ENCODE measurements at places on chromosomes 11 and 22.

- DNase-seq: peak; percentile 27
These were observed 714 bp downstream of the SDF2L1 start for GRCh38 chr22:21642584-21643448.

DNA sequence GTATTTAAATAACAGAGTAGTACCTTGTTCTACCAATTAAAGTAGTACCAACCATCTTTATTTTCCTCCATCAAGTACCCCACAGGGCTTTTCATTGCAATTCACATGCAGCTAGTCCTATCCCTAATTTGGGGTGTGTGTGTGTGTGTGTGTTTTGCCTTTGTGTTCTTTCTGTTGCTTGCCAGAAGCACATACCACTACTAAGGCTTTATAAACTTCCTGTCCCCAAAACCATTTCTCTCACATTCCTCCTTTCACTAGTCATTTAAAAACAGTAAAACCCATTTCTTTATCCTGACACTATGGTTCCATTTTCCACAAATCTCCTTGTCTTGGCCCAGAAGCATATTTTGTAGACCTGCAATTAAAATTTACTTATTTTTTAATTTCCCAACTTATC is 54.6 kb downstream of the SLC36A4 start:
- DNase-seq: no peak

DNA sequence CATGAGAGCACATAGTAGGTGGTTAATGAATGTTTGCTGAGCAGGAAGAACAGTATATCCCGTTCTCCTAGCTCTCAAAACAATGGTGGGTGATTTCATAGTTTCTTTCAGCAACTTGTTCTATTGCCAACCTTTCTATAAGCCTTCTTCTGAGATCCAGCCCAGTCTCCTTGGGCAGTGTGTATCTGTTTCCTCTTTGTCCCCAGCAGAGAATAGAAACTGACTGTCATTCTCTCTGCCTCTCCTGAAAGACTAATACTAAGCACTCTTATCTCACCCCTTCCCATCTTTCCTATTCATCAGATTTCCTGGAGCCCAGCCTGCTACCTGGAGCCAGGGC is 272.9 kb downstream of the ST3GAL4 start:
- DNase-seq: no peak

DNA sequence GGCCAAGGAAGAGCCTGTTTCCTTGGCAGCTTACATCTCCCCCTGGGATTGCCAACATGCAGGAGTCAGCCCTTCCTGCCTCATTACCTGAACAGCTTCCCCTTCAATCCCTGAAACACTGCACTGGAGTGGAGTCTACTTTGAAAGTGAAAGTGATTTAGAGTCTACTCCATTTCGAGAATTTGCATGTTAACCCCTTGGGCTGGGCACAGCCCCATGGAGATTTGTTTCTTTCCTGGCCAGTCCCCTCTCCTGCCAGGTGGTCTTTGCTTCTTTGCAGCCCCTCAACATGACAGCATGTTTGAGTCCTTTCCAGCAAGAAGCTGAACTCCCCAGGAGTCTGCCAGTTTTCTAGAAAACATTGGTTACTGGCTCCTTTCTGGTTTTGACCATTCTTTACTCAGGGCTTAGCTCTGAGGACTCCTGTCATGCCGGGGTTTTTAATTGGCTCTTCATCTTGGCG is 59.9 kb downstream of the TRAF6 start:
- DNase-seq: no peak

DNA sequence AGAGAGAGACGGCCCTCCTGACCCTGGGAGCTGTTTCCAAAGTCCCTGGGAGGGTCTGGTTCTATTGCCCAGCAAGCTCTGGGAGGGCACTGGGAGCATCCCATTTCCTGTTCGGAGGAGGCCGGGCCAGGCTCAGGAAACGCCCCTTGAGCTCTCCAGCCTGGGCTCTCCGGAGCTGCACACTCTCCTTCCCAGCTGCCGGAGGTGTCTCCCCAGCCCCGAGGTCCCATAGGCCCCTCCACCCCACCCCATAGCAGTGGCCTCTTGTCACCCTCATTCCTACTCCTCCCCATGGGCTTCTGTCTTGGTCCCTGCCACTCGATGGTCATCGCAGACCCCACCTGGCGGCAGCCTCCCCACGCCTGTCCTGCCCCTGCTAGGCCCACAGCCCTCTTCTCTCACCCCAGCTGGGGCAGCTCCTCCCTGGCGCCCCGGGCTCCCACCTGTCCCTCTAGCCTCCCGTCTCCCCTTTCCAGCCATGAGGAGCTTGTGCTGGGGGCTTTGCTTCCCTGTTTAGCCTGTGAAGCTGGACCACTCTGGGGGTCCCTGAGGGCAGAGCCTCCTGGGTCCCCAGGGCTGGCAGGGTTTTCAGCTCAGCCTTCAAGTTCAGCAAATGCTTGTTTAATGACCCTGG is 2.8 kb downstream of the TSPAN32 start:
- DNase-seq: no peak

DNA sequence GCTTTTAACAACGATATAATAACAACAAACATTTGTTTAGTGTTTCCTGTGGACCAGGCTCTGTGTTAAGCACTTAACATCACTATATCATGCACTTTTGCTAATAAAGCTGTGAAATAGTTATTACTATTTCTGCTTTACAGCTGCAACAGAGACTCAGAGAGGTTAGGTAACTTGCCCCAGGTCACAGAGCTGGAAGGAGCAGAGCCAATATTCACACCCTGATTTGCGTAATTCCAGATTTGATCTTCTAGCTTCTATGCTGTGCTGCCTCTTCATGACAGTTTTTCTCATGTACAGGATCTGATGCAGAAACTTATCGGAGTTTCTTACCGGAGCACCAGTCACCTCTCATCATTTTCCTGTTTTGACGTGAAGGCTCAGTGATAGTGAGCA is 33.6 kb upstream of the EHF start:
- DNase-seq: no peak

DNA sequence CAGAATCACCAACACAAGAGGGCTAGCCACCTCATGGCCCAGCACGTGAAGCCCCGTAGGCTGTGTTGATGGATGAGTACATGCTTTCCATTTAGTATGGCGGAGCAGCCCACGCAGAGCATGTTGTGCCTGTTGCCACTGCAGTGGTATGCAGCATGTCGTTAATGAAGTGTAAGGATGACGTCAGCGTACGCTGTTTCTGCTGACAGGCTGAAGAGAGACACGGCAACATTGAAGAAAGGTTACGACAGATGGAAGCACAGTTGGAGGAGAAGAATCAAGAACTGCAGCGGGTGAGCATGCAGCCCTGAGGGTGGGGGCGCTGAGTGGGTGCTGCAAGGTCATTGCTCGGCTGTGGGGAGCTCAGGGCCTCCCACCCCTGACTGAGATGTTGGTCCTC is 62.8 kb downstream of the PPFIA1 start:
- DNase-seq: no peak

DNA sequence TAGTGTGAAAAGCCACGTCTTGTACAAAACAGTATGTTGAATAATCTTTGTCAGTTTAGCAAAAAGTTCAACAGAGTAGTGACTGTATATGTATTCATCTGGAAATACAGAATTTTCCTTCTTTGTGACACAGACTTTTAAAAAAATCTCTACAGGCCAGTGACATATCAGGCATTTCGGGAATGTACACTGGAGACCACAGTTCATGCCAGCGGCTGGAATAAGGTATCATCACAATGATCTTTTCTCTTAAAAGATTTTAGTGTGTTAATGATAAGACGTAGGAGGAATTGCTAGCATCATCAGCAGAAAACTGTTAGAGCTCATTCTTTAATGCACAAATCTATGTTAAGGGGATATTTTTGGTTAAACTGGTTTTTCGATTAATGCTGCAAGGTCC is 57.4 kb downstream of the BCL2L13 start:
- DNase-seq: no peak

Data from NCI-H524 (cell line).